ENCODE measurements at places on chromosomes 2 and 18.

DNA sequence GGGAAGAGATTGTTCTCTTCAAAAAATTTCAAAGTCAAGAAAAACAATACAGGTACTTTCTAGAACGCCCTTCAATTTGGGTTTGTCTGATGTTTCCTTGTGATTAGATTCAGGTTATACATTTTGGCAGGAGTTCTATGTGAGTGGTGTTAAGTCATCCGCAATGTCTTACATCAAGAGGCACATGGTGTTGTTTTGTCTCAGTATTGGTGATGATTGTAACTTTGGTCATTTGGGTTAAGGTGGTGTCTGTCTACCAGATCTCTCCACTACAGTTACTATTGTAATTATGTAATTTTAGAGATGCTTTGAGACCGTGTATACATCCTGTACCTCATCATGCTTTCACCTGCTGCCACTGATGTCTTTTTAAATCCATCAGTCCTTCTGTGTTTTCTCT, 60.3 kb downstream of the TET3 start:
- no peak for DNase-seq

DNA sequence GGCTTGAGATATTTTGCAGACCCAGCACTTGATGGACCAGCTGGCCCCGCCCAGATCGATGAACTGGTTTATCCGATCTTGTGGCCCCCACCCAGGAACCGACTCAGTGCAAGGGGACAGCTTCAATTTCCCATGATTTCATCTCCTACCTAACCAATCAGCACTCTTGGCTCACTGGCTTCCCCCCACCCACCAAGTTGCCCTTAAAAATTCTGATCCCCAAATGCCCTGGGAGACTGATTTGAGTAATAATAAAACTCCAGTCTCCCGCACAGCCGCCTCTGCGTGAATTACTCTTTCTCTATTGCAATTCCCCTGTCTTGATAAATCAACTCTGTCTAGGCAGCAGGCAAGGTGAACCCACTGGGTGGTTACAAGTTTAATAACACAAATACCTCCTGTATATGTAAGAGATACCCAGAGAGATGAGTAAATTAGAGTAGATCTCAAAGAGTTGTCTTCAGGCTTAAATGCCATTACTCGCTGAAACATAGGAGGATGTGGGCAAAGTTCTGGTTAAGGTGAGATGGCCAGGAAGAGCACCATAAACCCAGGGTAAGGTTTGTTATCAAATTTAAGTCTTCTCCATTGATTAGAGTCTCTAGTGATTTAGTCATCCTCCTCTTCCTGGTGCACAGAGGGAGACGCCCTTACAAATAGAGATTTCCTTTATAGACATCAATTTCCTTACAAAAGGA, 222.8 kb downstream of the ARL4C start:
- no peak for DNase-seq

DNA sequence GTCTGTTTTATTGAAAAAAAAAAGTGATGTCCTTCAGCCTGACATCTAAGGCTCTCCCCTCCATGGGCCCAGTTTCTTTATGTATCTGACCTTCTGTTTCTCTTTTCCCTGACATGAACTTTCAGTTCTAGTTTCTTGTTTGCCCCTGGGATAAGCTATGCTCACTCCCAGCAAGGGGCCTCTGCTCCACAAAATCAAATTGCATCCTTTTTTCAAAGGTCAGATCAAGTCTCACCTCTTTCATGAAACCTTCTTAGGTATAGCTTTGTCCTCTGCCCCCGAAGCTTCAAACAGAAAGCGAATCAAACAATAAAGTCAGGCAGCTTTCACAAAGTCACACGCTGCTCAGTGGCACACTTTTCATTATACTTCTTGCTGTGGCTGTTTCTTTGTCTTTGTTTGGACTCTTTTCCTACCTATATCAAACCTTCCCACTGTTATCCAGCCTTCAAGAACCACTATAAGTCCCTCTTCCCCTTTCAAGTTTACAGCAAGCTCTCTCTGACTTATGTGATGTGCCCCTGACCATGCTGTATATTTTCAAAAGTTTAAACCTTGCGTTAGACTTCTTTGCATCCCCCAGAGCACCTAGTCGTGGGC, 23.3 kb downstream of the MAP3K19 start:
- DNase-seq = no peak

DNA sequence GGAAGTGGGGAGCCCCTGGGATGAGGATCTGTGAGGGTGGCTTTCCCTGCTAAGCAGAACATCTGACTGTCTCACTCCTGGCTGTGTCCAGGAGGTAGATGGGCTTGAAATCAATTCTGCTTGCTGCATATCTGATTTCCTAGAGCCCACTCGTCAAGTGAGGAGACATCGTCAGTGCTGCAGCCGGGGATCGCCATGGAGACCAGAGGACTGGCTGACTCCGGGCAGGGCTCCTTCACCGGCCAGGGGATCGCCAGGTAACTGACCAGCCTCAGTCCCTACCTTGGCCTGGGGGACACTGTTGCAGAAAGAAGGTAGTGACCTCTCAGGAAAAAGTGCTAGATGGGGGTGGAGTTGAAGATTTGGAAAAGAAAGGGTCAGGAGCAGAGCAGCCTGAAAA, 31.3 kb downstream of the CNGA3 start:
- peak; percentile 9 for DNase-seq

DNA sequence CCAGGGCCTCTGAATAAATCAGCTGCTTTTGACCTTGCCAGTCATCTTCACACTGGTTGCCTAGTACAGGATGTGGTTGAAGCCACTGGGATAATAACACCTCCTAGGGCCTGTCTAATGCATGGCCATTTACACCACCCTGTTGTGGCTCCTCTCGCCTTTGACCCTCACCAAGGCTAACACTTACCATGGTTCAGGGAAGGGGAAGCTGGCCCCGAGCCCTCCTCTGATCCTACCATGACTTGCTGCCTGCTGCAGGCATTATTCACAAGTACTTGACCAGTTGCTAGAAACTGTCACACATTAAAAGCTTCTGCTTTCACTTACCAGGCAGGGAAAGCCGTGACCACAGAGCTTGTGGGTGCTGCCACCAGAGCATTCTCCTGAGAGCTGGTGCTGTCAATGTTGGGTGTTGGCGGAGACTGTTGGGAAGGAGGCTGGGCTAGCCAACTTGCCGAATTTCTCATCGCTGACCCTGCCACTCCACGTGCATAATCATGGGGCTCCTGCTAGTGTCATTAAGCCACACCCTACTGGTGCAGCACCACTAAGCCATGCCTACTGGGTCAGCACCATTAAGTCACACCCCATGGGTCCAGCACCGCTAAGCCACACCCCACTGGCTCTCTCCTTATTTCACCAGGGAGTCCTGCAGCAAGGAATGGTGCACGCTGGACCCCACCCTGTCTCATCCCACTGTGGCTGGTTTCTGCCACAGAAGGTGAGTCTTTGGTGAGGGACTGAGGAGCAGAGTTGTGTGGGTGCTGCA, 47.0 kb upstream of the TTC39C start:
- DNase-seq = no peak

- DNase-seq = no peak
These were observed 297.6 kb upstream of the SKOR2 start for GRCh38 chr18:47549021-47549540.

Data from muscle of back (tissue), 13 donors.